Activated naive CD8-positive, alpha-beta T cell treated with anti-CD3 and anti-CD28 coated beads, Interleukin-2, amount 50 U/mL, for 24 hours (primary cell): ENCODE measurements at places on chromosomes 1 and 21.

- DNase-seq = no peak
Observed at GRCh38 chr1:55546553-55546952, 331.4 kb upstream of the USP24 start.

GRCh38 chr1:234927312-234927970, 201.2 kb downstream of the TOMM20 start:
- no peak for DNase-seq

- DNase-seq = peak; percentile 43
Observed at GRCh38 chr1:200409203-200409760, 554 bp downstream of the ZNF281 start.

DNA sequence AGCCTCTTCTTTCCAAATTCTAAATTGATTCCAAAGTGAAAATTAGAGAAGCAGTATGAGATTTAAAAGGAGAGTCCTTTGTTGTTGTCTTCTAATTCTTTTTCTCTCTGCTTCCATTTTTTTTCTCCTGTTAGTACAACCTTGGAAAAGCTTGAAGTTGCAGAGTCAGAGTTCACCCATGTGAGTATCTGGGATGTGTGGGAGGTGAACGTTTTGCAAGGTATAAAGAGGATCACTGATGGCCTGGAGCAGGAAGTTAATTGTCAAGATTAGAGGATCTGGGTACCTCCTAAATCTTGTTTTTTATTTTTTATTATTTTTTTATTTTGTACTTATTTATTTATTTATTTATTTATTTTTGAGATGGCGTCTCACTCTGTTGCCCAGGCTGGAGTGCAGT, 7.7 kb upstream of the PSMD4 start:
- DNase-seq = no peak

GRCh38 chr1:180198196-180198595, 31.9 kb upstream of the LHX4 start:
- DNase-seq = no peak

DNA sequence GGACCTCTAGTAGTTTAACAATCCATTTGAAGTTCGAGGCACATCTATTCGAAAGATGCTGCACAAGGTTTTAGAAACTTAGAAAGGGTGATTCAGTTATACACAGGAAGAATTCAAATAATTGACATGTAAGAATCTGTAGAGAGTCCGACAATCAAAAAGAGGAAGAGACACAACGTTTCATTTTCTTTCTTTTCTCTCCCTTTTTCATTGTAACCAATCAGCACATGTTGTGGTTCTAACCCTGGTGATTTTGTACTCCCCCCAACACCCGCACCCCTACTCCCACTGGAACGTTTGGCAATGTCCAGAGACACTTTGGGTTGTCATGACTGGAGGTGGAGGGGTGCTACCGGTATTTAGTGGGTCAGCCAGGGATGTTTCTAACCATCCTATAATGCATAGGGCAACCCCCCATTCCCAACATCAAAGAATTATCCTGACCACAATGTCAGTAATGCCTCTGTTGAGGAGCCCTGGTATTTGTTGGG, 4.9 kb downstream of the TGFB2 start:
- DNase-seq = no peak

- no peak for DNase-seq
Observed at GRCh38 chr1:50542362-50542761, 119.1 kb upstream of the DMRTA2 start.

DNA sequence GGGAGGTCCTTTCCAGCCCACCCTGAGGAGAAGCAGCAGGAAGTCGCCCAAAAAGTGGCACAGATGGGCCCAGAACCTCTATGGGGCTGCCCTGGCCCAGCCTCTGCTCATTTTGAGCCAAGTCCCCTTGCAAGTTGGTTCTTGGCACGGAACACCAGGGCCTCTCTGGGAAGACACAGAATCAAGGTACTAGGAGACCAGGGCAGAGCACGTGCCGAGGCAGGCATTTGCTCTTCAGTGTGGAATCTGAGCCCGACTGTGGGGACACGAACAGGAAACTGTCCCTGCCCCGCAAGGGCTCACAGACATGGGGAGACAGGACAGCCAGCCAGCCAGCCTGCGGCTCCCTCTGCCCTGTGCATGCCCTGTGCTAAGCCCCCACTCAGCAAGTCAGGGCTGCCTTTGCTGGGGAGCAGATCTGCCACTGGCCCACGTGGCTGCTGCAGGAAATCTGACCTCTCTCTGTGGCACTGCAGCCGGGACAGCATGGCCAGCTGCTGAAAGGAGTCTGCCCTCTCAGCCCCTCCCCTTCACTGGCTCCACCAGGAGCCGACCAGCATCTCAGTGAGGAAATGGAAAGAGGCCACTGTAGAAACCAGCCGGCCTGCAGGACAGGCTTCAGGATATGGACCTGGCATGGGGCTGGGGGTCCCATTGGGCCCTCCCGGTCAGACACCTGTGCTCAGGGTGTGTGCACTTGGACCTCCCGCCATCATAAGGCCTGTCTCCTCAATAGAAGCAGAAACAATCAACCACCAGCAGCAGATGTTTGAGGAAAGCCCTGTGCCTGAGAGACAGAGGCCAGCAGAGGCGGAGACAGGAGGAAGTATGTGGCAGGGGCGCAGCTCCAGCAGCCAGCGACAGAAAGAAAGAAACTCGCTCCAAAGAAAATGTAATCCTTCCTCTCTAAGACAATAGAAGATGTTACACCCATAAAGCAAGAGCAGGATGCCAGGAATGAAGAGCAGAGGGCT, 3.7 kb downstream of the ARHGEF16 start:
- DNase-seq = no peak
